ENCODE measurements at places on chromosomes 11 and 22. TPM values are rescaled to one million over a fixed set of nuclear protein-coding genes. Genes with fewer than 3 reads are reported as not detected.

- no peak for ATAC-seq
These were observed 1030.9 kb downstream of the OPCML start for GRCh38 chr11:132501356-132501755.

- ATAC-seq, result no peak
These were observed 657 bp downstream of the CWC15 start for GRCh38 chr11:94972700-94973098.

DNA sequence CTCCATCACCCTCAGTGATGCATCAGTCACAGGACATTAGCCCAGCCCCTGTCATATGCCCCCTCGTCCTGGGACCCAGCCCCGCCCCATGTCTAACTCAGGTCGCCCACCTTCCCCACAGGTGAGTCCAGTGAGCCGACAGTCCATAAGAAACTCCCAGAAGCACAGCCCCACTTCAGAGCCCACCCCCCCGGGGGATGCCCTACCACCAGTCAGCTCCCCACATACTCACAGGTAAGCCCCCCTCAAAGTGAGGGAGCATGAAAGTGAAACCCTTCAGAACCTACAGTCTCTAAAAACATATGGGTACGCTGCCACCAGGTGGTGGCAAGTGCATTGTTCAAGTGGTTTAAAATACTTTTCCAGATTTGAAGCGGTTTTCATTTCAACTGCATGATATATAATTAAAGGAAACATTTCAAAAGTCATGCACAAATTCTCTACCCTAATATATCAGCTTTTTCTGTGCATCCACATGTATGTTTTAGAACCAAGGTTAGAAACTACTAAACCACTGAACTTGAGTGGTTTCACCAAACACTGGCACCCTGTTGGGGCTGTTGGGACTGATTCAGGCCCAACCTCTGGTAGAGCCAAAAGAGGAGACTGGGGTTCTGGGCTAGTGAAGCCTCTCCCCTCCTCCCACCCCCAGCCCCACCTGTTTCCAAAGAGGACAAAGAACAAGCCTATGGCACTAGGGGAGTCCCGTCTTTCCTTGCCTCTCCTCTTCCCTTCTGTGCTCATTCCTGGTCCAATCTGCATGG, 17.3 kb downstream of the EPS8L2 start:
- no peak for ATAC-seq

GRCh38 chr22:32828150-32828549, 26.6 kb downstream of the TIMP3 start:
- ATAC-seq, result no peak

DNA sequence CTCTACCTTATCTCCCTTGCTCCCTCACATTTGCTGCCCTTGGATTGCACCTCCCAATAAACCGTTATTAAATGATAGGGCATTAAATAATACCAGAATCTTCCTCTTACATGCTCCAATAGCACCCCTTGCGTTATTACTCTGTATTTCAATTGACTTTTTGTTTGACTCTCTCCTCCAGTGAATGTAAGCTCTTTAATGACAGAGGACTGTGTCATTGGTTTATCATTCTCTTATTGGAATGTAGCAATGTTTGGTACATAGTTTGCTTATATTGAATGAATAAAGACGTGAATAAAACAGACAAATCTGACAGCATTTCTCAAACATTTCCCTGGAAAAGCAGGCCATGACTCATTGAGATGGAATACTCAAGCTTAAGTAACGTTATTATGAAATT, 8.7 kb upstream of the MPEG1 start:
- ATAC-seq, result no peak

OR8A1 gene
- total RNA-seq, result not detected

THRSP gene
- not detected for total RNA-seq

- ATAC-seq, result peak; percentile 73
These were observed 2.1 kb upstream of the CPT1A start for GRCh38 chr11:68843703-68844312.

GRCh38 chr11:127491589-127491988, 491.0 kb upstream of the KIRREL3 start:
- no peak for ATAC-seq

DNA sequence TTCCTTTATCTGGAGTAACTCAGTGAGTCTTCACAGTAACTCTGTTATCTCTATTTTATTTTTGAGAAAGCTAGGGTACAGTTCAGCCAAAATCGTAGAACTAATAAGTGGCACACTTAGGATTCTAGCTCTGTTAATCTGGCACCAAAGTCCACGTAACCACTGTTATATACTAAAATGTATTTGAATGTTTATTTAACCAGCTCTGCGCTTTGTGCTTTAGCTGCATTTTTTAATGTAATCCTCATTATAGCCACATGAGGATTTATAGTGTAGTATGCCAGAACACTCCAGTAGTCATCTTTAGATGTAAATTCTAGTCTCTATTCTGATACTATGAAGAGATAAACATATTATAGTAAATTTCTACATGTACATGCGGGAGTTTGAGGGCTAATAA, 36.8 kb downstream of the YAP1 start:
- no peak for ATAC-seq

OR5D14 gene
- not detected for total RNA-seq
